ENCODE measurements at places on chromosomes 4 and X. TPM values are rescaled to one million over a fixed set of nuclear protein-coding genes. Genes with fewer than 3 reads are reported as not detected.
A peak's percentile ranks its signal among the peaks of the same experiment; 100 is the strongest.

TRIML2 gene
- 63.3 TPM for total RNA-seq

EVC2 gene
- total RNA-seq = 3.5 TPM

RAB41 gene
- not detected for total RNA-seq

ZNF718 gene
- total RNA-seq = 6.8 TPM

EDNRA gene
- total RNA-seq = 9.3 TPM

TMEM150C gene
- total RNA-seq = 0.95 TPM

CUL4B gene
- 101 TPM for total RNA-seq

GRSF1 gene
- 112 TPM for total RNA-seq

GATA1 gene
- total RNA-seq = not detected

ARSH gene
- total RNA-seq = not detected

- no peak overlapping the region for H3K4me3 ChIP-seq
- no peaks in the 10 kb centered on the region for H3K27me3 ChIP-seq
- H3K4me1 ChIP-seq = peaks cover 41% of the 10 kb centered on the region
- peak overlapping the region; percentile 77 for H3K27ac ChIP-seq
- peak; percentile 95 for DNase-seq
Measured at GRCh38 chr4:186621959-186622553, 66.7 kb upstream of the MTNR1A start.

GRCh38 chrX:13024986-13025385 is 19.4 kb downstream of the FAM9C start:
- no peak for DNase-seq
- H3K27me3 ChIP-seq = no peaks in the 10 kb centered on the region
- no peak overlapping the region for H3K27ac ChIP-seq
- no peaks in the 10 kb centered on the region for H3K36me3 ChIP-seq
- peaks cover 13% of the 10 kb centered on the region for H3K4me1 ChIP-seq
- no peak overlapping the region for H3K4me3 ChIP-seq

DNA sequence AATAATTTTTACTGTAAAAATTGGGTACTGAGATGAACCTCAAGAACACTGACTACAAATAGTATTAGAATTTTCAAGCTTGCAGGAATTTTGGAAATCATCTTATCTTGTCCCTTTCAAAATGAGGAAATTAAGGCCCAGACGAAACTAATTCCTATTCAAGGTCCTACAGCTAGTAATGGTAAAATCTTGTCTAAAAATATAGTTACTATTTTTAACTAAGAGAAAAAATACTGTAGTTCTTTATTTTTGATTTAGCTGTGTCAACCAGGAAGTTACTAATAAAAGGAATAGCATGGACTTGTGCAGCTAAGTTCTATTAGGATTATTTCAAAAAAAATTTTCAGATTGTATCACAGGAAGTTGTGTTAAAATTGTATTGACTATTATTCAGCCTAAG is 12.7 kb downstream of the PRIMPOL start:
- DNase-seq = no peak
- H3K4me3 ChIP-seq = no peak overlapping the region
- no peaks in the 10 kb centered on the region for H3K36me3 ChIP-seq
- H3K4me1 ChIP-seq = no peaks in the 10 kb centered on the region
- H3K27ac ChIP-seq = no peak overlapping the region

- DNase-seq = no peak
- H3K36me3 ChIP-seq = no peaks in the 10 kb centered on the region
- no peak overlapping the region for H3K4me3 ChIP-seq
- H3K4me1 ChIP-seq = peaks cover 10% of the 10 kb centered on the region
- no peaks in the 10 kb centered on the region for H3K27me3 ChIP-seq
- H3K27ac ChIP-seq = no peak overlapping the region
Measured at GRCh38 chr4:32145987-32146386, 1425.8 kb downstream of the PCDH7 start.

DNA sequence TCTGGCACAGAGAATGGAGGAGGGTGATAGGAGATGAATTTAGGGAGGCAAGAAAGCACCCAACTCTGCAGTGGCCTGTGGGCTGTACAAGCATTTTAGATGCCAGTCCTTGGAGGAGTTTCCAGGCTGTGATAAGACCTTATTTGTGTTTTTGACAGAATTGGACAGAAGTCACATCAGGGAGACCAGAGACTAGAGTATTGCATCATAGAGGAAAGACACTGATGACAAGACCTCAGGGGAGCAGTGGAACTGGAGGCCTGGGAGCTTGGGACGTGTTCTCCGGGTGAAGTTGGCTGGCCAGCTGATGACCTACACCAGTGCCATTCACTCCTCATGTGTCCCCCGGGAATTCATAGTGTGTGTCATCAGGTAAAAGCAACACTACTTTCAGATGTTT is 284.0 kb upstream of the ZFP42 start:
- H3K36me3 ChIP-seq = no peaks in the 10 kb centered on the region
- no peak overlapping the region for H3K27ac ChIP-seq
- H3K4me1 ChIP-seq = no peaks in the 10 kb centered on the region
- DNase-seq = no peak
- no peaks in the 10 kb centered on the region for H3K27me3 ChIP-seq
- H3K4me3 ChIP-seq = no peak overlapping the region

- no peak for DNase-seq
- no peaks in the 10 kb centered on the region for H3K36me3 ChIP-seq
- H3K27ac ChIP-seq = no peak overlapping the region
Measured at GRCh38 chrX:37834937-37835336, 12.4 kb downstream of the DYNLT3 start.

- peaks cover 5% of the 10 kb centered on the region for H3K4me1 ChIP-seq
- no peaks in the 10 kb centered on the region for H3K27me3 ChIP-seq
- peak; percentile 64 for DNase-seq
- H3K4me3 ChIP-seq = no peak overlapping the region
- H3K36me3 ChIP-seq = no peaks in the 10 kb centered on the region
Measured at GRCh38 chr4:148962539-148963290, 520.5 kb upstream of the NR3C2 start.

DNA sequence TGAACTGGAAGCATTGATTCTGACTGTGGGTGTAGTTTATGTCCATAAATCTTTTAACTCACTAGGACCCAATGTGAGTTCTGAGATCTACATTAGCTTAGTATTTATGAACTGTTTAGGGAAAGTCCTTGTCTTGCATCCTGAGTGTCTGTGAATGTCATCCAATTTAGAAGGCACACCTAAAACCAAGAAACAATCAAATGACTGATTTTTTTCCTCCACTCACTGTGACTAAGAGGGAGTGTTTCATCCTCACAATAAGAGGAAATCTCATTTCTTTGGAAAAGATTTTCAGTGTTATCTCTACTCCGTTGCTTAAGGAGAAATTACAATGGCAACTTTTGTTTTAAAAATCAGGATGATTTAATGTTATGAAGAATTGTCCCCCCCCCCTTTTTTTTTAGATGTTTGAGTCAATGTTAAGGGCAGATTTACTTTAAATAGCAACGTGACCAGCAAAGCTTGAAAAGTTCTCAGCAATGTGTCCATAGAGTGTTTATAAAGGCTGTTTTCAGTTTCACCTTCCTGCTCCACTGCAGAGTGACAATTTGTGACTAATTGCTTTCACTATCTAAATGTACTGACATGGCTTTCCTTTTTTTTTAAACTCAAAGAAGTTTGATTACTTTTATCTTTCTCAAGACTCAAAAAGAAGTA is 173.0 kb downstream of the SPCS3 start:
- H3K27me3 ChIP-seq = no peaks in the 10 kb centered on the region
- no peak overlapping the region for H3K27ac ChIP-seq
- DNase-seq = peak; percentile 30
- H3K36me3 ChIP-seq = no peaks in the 10 kb centered on the region

DNA sequence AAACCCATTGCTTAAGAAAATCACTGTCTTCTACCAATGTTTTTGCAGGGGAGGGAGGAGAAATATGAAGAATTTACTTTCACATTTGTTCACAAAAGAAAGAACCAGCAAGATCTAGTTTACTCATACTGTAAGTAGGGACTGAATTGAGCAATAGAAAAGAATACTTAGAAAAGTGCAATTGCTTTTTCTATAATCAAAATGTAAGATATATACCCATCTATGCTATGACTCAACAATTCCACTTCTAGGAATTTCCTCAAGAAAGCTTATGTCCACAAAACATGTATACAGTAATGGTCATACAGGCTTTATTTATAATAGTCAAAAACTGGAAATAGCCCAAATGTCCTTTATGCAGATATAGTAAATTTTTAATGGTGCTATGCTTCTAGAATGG is 196.4 kb downstream of the LRBA start:
- peak; percentile 54 for DNase-seq
- no peak overlapping the region for H3K27ac ChIP-seq
- H3K36me3 ChIP-seq = no peaks in the 10 kb centered on the region
- no peaks in the 10 kb centered on the region for H3K27me3 ChIP-seq
- H3K4me3 ChIP-seq = no peak overlapping the region

DNA sequence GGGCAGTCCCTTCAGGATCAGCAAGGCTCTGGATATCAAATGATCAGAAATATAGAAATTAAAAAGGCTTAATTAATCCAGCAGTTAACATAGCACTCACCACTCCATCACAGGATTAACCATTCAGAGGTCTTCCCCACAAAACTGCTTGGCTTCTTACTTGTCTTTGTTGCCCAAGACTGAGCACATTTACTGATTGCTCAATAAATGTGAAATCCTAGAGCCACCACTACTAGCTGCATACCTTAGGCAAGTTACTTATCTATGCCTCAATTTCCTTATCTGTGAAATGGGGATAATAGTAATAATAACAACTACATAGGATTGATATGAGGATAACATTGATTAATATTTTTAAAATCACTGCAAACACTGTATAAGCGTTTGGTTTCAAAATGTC is 124.2 kb downstream of the ARHGAP6 start:
- DNase-seq = no peak
- no peaks in the 10 kb centered on the region for H3K36me3 ChIP-seq
- H3K27ac ChIP-seq = no peak overlapping the region
- H3K4me3 ChIP-seq = no peak overlapping the region
- H3K4me1 ChIP-seq = no peaks in the 10 kb centered on the region

GRCh38 chr4:55027596-55027995 is 97.8 kb downstream of the KDR start:
- no peak overlapping the region for H3K27ac ChIP-seq
- no peaks in the 10 kb centered on the region for H3K4me1 ChIP-seq
- H3K27me3 ChIP-seq = no peaks in the 10 kb centered on the region
- H3K4me3 ChIP-seq = no peak overlapping the region
- H3K36me3 ChIP-seq = no peaks in the 10 kb centered on the region
- no peak for DNase-seq

DNA sequence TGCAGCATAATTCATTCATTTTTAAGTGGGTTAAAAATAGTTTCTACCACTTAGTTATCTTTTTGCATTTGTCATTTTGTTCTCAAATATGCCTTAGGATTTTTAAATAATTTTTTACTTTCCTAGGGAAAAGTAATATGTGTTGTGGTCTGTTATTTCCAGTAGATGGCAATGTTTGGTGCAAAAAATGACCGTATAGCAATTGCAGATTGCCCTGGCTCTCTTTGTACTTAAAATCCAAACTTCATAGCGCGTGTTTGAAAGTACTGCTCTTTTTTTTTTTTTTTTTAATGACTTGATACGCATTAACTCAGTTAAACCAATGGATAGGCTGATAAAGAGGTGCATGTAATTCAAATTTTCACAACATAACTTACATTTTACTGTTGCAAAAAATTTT is 74.4 kb upstream of the RBMX start:
- no peak overlapping the region for H3K4me3 ChIP-seq
- H3K27me3 ChIP-seq = no peaks in the 10 kb centered on the region
- H3K4me1 ChIP-seq = no peaks in the 10 kb centered on the region
- peak; percentile 12 for DNase-seq
- H3K36me3 ChIP-seq = no peaks in the 10 kb centered on the region

DNA sequence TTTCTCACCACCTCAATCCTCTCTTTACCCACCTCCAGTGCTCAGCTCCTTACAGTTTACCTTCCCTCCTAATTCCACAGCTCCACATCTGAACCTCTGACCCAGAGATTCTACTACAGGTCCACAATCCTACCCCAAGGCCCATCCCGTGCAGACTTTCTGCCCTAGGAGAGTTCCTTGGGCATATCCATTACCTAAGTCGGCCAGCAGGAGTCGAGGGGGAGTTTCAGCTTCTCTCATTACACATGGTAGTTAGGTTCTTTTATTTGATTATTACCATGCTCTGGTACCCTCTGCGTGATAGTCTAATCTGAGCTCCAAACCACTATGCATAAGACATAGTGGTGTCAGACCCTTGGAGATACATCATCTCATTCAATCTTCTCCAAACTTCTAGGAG is 117.9 kb downstream of the SH3RF1 start:
- no peak for DNase-seq
- peaks cover 8% of the 10 kb centered on the region for H3K4me1 ChIP-seq
- no peaks in the 10 kb centered on the region for H3K27me3 ChIP-seq

GRCh38 chrX:67544281-67545035 is 637 bp downstream of the AR start:
- DNase-seq = no peak
- H3K27ac ChIP-seq = no peak overlapping the region
- no peaks in the 10 kb centered on the region for H3K27me3 ChIP-seq
- peak overlapping the region; percentile 64 for H3K4me3 ChIP-seq
- no peaks in the 10 kb centered on the region for H3K36me3 ChIP-seq

- no peaks in the 10 kb centered on the region for H3K4me1 ChIP-seq
- no peak overlapping the region for H3K27ac ChIP-seq
- H3K4me3 ChIP-seq = no peak overlapping the region
- no peaks in the 10 kb centered on the region for H3K27me3 ChIP-seq
- no peak for DNase-seq
Measured at GRCh38 chrX:63738696-63739095, 46.3 kb downstream of the ARHGEF9 start.

DNA sequence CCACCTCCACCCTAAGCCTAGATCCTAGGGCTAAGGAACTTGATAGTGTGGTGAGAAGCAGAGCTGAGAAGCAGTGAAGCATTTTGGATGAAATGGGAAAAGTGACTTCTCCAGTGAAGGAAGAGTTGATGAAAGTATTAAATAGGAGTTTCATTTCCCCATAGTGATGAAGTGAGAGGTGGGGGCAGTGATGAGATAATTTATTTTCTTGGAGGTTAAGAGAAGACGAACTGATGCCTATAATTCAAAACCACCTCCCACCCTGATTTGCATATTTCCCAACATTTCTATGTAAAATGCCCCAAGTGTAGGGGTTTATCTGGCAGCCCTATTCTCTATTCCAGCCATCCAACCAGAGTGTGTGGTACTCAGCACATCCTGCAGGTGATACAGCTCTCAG is 6.3 kb downstream of the LONRF3 start:
- no peak overlapping the region for H3K4me3 ChIP-seq
- H3K36me3 ChIP-seq = no peaks in the 10 kb centered on the region
- no peak for DNase-seq

DNA sequence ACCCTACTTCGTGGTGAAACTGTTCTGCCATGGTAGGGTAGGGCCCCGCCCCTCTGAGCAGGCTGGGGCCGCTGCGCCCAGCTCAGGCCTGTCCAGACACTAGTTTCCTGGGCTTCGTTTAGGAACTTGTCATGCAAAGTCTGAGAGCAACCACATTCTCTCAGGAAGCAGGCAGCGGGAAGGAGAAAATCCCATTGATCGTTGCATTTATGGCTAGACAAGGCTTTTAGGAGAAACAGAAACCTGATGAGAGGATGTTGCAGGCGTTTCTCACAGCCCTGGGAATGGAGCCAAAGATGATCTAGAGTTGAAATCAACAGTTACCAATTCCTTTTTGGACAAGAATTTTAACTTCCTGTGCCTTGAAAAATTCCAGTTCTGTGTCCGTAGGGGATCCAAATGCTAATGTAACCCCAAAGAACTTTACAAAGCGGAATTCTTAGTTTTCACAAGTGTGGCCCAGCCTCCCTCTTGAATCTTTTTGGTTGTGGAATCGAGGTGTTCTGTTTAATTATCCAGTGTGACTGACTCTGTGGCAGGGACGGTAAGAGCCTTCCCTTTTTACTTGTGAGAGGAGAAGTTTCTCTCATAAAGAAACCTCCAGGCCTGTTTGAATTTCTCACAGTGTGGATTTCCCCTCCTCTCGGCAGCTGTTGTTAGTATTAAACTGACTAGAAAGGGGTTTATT is 4.5 kb upstream of the CXCL9 start:
- DNase-seq = peak; percentile 46
- peak overlapping the region; percentile 13 for H3K4me3 ChIP-seq
- H3K27ac ChIP-seq = peak overlapping the region; percentile 10
- H3K36me3 ChIP-seq = no peaks in the 10 kb centered on the region
- peaks cover 12% of the 10 kb centered on the region for H3K4me1 ChIP-seq

Data from astrocyte (in vitro differentiated cells and primary cell).